Erythroblast (primary cell): ENCODE measurements at places on chromosomes 3 and 15.

- peak; percentile 49 for DNase-seq
Observed at GRCh38 chr15:33623010-33623409, 312.2 kb downstream of the RYR3 start.

DNA sequence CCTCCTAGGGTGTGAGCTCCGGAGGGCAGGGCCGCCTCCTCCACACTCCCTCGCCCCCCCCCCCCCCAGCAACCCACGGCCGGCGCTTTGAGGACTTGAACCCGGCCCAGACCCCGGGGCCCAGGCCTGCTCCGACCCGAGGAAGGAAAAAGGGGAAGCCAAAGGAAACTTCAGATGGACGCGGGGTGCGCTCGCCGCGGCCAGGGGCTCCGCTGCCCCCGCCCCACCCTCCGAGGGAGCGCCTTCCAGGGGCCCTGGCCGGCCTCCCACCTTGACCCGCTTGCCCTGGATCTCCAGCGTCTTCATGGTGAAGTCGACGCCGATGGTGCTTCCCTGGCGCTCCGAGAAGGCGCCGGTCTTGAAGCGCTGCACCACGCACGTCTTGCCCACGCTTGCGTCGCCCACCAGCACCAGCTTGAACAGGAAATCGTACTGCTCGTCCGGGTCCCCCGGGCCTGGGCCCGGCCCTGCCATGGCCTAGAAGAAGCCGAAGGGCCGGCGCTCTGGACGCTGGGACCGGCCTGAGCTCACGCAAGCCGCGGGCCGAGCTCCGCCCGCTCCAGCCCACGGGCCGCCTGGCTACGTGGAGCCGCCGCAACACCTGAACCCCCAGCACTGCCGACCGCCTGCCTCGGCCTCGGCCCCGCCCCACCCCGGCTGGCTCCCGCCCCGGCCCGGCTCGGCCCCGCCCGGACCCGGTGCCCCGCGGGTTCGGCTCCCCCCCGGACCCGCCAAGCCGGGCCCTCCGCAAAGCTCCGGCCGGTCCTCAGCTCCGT, 400 bp downstream of the RAB43 start:
- DNase-seq = no peak

DNA sequence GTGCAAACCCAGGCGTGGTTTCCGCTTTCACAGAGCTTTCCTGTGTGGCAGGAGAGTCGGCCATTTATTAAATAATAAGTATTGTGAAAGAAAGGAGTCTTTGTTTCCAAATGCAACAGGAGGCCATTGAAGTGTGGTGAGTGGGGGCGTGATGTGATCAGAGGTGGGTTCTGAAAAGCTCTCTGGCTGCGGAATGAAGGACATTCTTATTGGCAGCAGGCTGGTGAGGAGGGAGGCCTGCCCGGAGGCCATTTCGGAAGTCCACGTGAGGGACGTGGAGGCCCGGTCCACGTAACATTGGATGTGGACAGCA, 11.1 kb downstream of the ARNT2 start:
- no peak for DNase-seq

- DNase-seq = no peak
Observed at GRCh38 chr3:147449669-147450068, 40.5 kb downstream of the ZIC1 start.

DNA sequence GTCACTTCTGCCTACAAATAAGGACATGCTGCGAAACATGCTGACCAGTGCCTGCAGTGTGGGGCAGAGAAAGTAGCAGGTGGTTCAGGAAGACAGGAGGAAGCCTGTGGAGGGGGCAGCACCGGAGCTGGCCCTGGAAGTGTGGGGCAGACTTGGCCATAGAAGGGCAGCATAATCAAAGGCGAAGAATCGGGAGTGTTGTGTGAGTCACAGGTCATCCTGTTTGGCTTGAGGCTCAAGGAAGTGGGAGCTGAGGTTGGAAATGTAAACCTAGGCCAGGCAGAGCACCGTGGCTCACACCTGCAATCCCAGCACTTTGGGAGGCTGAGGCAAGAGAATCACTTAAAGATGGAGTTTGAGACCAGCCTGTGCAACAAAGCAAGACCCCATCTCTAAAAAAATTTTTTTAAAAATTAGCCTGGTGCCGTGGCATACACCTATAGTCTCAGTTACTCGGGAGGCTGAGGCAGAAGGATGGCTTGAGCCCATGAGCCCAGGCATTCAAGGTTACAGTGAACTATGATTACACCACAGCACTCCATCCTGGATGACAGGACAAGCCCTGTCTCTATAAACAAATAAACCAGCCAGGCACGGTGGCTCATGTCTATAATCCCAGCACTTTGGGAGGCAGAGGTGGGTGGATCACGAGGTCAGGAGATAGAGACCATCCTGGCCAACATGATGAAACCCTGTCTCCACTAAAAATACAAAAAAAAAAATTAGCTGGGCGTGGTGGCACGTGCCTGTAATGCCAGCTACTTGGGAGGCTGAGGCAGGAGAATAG, 54.0 kb downstream of the FAM43A start:
- DNase-seq = no peak

- DNase-seq = no peak
Observed at GRCh38 chr3:118167571-118167970, 867.1 kb downstream of the IGSF11 start.

DNA sequence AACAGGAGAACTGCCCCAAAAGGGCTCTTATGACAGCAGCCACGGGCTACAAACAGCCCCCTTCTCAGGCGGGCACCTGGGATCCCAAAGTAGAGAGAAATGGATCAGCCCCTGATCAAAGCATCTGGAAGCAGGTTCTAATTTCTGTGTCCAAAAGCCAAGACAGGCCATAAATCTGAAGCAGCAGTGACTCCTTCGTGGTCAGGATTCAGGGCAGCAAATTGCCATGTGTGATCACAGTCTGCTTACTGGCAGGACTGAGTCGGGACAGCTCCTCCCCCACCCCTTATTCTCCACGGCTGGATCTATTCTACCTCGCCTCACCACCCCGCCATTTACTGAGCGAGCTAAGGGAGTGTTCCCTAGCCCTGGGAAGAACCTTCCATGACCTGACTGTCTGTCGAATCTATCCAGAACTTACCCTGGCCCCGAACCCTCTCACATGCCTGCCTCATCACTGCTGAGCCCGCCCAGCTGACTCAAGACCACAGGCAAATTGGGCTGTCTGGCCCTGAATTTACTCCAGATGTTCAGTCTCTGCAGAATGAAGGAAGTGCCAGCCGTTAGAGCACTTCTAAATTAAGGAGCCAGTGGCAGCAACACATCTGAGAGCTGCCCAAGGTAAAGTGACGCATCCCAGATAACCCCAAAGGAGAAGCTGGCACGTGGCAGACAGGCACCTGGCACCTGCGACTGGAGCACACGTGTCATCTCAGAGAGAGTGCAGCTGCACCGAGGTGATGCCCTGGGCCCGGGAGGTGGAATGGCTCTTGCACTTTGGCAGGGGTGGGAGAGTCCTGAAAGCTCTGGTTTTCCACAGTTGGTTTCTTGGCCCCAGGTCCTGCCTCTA, 1.3 kb downstream of the LRRC15 start:
- DNase-seq = no peak

DNA sequence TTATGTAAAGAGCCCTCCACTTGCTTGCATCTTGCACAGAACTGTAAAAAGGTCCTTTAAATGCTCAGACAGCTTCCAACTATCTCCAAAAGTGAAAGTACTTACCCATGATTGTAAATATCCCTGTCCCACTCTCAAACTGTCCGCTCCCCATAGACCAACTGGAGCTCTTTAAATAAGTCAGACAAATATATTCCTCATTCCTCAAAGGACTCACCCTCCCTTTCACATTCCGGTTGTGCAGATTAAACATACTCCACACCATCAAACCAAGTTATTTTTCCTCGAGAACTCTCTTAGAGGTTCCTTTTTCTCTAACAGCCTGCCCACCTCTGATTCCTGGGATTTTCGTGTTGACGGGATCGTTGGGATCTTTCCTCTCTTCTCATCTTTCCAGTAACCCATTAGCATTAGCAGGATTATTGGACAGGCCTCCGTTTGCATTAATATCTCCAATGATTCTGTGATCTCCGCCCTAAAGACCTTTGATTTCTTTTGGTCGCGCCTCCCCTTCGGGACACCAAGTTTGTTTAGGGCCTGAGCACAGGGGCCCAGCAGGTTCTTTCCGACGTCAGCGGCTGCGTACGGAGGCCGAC, 763 bp downstream of the GOLGB1 start:
- DNase-seq = peak; percentile 41

DNA sequence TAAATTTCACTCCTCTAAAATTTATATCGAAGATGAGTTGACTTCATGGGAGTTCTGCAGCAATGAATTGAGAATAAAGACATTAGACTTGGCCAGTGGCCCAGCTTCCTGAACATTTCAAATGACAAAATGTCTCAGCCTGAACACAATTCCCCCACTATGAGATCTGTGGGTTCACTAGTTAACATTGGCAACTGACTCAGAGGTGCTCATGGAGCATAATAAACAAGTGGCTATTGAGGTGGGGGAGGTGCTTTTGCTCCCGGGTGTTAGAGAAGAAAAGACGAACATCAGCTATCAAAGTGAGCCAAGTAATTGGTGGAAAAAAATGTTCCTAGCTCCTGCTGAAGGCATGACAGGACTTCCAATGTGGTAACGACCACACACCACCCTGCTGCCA, 6.3 kb downstream of the ATP13A4 start:
- DNase-seq = no peak

DNA sequence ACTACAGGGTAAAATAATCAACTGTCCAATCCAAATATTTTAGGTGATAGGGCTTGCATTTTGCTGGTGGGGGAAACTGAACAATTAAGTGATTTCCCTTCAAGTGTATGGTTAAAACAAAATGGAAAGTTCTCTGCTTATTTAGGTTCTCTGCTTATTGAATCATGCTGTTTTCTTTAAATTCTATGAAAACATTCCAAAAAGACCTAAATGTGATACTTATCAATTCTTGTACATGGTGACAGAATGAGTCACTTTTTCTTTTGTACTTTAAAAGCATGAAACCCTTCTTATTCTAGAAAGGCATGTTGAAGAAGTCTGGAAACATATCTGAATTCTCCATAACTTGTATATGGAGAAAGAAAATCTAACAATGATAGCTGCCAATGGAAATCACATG, 192.6 kb downstream of the FMN1 start:
- DNase-seq = no peak

- DNase-seq = no peak
Observed at GRCh38 chr3:64691051-64691450, 3.3 kb upstream of the ADAMTS9 start.

DNA sequence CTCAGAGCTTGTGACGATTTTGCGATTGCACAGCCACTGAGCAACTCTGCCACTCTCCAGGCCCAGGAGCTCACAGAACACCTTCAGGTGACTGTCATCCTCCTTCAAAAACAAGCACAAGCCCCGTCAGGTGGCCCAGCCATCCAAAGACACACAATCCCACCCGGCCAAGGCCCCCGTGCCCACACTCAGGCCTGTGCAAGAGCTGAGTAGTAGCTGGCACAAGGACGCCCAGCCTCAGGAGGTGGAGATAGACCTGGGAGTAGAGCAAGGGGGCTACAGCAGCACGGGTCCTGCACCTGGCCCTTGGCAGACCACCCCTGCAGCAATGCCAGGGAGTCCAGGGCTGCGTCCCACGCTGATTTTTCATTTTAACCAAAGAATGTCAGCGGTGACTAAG, 34.6 kb downstream of the MYO5C start:
- DNase-seq = no peak

DNA sequence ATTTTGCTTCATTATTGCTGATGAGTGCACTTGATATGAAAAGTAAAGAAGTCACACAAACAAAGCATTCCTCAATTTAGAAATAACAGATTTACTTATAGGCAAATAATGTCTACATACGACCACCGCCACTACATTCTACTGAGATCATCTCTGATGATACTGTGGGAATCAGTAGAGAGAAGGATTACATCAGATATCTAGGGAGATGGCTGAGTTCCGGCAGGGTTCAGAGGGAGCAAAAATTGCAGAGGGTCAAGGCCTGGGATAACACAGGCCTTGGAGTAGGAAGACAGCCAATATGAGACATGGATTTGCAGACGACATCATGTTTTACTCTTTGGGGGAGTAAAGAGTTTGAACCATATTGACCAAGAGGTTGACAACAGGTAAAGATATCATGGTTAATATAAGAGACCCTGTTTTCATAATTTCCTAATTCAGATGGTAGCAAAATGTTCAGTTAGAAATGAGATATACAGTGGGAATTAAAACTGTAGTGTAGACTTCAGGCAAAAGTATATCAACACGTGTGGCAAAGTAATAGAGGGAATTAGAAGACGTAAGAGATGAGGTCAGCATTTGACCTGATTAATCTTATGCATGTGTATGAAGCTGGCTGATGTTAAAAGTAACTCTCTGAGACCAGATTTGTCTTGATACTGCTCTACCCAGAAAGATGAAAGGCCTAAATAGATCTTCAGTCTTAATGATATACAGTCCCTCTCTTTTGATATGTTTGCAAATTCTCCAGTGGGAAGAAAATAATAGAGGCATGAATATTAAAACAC, 15.6 kb downstream of the LSAMP start:
- no peak for DNase-seq

- DNase-seq = peak; percentile 93
Observed at GRCh38 chr15:98853161-98853560, 154.4 kb downstream of the PGPEP1L start.

DNA sequence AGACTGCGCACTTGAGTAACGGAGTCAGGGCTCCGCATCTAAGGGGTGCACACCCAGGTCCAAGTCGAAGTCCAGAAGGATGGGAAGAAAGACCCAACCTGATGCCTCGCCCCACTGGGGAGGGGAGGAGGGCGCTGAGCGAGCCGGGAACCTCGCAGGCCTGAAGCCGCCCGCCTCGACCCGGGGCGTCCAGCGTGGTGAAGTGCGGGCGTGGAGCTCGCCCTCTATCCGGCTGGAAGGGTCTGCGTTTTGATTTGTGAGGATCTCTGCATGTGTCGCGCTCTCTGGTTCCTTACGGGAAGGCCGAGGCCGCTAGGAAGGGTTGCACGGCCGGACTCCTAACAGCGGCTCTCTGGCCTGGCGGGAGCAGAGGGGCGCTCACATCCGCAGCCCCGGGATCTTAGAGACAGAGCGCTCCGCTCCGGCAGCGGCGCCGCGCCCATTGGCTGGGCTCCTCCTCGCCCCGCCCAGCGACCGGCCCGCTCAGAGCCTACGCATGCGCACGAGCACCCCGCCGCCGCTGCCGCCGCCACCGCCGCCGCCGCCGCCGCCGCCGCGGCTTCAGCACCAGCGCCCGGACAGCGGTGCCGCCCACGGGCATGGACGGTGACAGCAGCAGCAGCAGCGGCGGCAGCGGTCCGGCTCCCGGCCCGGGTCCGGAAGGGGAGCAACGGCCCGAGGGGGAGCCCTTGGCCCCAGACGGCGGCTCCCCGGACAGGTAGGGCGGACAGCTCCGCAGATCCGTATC, at the start of gene DISP2:
DISP2 (plus strand) TSS at position 497 of the 748 bp plus-strand sequence; CDS start at position 600, 103 bp downstream.
- peak; percentile 87 for DNase-seq

- DNase-seq = no peak
Observed at GRCh38 chr15:80526556-80527340, 122.6 kb downstream of the ARNT2 start.

- DNase-seq = peak; percentile 59
Observed at GRCh38 chr15:26260517-26261133, 397.5 kb upstream of the ATP10A start.

- no peak for DNase-seq
Observed at GRCh38 chr3:111800472-111800871, 58.6 kb upstream of the PHLDB2 start.
